Testis (tissue), 5 donors: ENCODE measurements at places on chromosomes 7 and 10. TPM values are rescaled to one million over a fixed set of nuclear protein-coding genes. Genes with fewer than 3 reads are reported as not detected.

DNA sequence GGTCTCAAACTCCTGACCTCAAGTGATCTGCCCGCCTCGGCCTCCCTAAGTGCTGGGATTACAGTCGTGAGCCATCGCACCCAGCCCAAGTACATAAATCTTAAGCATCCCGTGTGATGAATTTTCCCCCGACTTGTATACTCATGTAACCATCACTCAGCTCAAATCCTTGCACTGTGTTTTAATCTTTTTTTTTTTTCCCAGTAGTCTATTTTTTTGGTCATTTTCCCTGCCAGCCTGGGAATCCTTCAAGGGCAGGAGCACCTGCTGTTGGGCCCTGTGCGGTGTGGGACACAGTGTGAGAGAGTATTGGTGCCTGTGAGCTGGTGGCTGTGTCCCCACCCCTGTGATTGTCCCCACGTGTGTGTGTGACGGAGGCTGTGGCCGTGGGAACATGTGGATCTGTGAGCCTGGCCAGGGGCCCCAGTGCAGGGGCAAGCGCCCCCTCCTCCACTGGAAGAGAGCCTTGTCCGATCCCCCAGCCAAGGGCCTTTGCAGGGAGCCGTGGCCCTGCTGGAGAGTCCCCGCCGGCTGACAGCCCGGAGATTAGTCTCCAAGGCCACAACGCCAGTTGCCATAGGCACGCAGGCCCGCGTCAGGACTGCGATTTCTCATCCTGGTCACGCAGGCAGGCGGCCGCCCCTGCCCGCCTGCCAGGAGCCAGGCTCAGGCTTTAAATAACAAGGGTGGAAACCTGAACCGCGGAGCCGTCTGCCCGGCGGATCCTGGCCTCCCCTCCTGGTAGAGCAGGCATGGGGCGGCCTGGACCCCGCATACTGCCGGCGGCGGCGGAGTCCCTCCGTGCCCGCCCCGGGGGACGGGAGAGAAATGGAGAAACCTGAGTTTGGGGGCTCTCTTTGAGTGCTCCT lies 26.5 kb downstream of the GTF2IRD1 start:
- peak; percentile 92 for DNase-seq

DNA sequence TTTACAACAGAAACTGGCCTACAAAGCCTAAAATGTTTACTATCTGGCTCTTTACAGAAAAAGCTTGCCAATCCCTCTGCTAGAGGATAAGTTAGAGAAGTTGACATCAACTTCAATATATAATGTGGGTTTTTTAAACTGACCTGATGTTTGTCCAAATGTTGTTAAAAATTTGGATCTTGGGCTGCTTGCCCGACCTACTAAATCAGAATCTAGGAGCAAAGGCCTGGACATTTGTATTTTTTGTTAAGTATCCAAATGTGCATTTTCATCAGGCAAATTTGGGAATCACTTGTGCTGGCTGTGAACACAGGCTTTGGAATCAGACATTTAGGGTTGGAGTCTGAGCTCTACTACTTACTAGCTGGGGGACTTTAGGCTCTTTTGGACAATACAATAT lies 252.7 kb upstream of the CSTF2T start:
- DNase-seq = no peak

GRCh38 chr10:63977329-63977923 lies 456.2 kb downstream of the REEP3 start:
- DNase-seq = peak; percentile 55

Gene ABCA13
- 3.5 TPM for polyA plus RNA-seq
